ENCODE measurements at places on chromosomes 11 and 22.

DNA sequence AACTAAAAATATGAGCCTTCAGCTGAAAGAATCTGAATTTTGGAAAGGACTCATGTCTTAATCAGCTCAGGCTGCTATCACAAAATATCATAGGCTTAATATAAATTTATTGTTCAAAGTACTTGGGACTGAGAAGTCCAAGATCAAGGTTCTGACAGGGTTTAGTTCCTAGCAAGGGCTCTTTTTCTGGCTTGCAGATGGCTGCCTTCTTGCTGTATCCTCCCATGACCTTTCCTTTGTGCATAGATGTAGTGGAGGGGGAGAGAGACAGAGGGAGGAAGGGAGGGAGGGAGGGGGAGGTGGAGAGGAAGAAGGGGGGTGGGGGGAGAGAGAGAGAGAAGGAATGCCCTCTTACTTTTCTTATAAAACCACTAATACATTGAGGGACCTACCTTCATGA, 306.8 kb upstream of the DDI1 start:
- no peak for DNase-seq

GRCh38 chr22:24181088-24181995, at the start of gene SUSD2:
Gene SUSD2 (plus strand): TSS chr22:24181487. CDS start chr22:24181520, 33 bp downstream.
- no peak for DNase-seq

DNA sequence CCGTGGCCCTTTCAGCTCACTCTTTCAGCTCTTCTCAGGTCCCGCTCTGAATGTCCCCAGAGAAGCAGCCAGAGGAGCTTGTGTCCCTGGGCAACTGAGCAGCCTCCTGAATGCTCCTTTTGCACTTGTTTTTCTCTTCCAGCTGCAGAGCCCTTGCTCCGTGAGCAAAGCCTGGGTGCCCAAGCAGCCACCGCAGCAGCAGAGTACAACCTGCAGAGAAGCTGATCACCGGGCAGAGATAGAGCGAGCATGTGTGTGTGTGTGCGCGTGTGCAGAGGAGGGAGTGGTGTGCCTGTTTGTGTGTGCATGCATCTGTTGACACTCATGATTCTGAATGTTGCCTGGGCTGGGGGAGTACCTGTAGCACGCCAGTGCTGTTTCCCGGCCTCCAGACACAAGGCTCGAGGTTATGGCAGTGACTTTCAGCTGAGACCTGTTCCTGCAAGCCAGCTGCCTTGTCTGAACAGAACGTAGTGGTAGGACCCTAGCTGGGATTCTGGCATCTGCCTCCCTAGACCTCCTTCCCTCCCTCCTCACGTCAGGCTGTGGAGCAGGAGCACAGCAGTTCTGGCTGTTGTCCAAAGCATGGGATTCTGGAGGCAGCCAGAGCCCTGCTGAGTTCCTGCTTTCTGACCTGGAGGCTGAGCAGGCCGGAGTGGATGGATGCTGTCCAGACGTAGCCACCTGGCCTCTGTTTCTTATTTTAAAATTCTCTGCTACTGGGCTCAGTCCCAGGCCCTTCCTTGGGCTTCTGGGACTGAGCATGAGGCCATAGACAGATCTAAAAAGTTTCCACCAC, 4.5 kb upstream of the MAPK8IP1 start:
- DNase-seq: no peak

- DNase-seq: peak; percentile 52
These were observed 5.7 kb downstream of the MPZL2 start for GRCh38 chr11:118258410-118258809.

DNA sequence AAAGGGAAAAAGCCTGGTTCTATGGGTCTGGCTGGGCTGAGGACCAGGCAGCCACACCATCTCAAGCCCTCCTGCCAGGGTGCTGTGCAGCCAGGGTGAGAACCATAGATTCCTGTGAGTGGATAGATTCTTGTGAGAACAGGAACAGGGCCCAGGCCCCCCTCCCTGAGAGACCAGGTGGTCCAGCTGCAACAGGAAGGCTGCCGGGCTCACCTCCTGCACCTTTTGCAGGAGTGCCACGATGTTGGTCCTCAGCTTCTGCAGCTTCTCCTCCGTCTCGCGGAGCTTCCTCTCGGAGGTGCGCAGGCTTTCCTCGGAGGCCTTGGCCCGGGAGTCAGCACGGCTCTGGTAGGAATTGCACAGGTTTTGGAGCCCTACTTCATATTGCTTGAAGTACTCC, 40.8 kb downstream of the MORC2 start:
- DNase-seq: no peak
